ENCODE measurements at places on chromosomes 4 and X.

GRCh38 chr4:78565971-78566372 is 14.4 kb downstream of the ANXA3 start:
- DNase-seq: no peak

DNA sequence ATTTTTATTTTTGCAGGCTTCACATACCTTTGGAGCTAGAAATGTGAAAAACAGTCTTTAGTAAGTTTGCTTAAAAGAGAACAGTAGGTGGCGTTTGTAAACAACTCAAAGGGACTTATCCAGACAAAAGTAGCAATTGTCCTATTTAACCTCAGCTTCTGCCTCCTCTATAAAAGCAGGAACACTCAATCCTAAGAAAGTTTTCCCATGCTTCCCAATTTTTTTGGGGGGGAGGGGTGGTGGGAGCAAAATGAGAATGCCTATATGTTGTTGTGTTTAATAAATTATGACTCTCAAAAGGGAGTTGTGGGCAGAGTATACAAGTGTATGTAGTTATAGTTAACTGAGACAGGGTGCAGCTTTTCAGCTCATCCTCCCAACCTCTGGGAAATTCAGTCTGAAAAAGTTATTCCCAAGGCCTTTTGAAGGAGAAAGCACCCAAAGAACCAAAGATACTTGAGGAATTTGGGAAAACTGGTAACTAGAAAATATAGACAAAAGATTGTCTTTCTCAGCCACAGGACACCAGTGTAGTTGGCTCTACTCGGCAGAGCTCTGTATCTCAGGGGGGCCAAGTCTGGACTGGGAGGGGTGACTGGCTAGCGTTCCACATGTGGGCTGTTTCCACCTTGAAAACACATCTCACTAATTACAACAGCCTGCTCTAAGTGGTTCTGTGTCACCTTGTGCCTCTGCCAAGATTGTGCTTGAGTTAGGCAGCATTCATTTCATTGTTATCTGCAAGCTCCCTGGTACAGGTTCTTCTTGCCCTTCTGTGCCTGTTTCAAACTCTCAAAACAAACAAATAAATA is 2.8 kb downstream of the SFRP2 start:
- peak; percentile 48 for DNase-seq

- DNase-seq: peak; percentile 98
Observed at GRCh38 chrX:30577362-30577991, at the start of gene TASL. Gene TASL (minus strand): TSS chrX:30577766. CDS start chrX:30560355, 17,411 bp downstream.

DNA sequence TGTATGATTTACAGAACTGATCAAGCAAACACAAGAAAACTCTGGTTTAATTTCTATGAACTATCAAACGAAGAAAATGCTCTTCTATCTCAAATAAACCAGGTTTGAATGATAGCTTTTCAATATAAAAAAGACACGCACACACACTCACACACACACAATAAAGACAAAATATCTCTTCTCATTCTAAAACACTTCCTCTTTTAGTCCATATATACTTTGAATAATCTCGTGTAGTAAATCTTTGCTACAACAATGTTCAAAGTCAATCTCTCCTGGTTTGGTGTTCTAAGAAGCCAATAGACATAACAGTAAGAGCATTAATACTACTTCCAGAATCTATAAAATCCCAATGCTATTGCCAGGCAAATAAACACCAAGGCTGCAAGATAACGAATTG is 13.3 kb downstream of the CXCL2 start:
- DNase-seq: peak; percentile 42

All from KBM-7 (cell line).